ENCODE measurements at places on chromosomes 3 and 15.

DNA sequence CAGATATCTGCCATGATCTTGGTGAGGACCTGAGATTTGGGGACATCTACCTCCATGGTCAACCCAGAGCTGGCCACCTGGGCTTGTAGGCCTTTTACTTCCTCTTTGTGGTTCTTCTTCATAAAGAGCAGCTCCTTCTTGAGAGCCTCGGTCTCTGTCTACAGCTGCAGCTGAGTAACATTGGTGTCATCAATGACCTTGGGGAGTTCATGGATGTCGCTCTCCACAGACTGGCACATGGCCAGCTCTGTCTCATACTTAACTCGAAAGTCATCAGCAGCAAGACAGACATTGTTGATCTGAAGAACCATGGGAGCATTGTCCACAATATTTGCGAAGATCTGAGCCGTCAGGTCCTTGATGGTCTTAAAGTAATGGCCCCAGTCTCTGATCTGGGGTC, 15.7 kb upstream of the RASA2 start:
- no peak for DNase-seq

- DNase-seq, result no peak
Observed at GRCh38 chr3:73401059-73401458, 223.7 kb downstream of the PDZRN3 start.

DNA sequence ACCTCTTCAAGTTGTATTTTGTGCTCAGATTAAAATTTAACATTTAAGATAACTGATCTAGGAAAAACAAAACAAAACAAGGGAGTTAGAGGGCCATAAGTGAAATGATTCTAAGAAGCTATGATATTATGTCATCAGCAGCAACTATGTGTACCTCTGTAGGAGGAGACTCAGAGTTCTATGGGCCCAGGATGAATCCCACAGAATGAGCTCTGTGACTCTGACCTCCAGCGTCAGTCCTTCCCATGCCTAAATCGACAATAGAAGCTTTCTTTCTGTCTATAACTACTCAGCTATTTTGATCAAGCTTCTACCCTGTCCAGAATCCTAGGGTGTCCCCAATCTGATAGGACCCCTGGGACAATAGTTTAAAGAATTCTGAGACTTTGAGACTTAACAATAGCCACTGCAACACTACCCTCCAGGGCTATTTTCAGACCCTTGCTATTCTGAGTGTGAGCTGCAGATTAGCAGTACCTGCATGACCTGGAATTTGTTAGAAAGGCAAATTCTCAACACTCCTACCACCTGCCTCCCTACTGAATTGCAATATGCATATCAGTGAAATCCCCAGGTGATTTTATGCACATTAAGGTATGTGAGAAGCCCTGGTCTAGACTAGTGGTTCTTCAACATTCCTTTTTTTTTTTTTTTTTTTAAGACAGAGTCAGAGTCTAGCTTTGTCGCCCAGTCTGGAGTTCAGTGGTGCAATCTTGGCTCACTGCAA, 66.7 kb downstream of the ARHGAP31 start:
- DNase-seq, result no peak

- DNase-seq, result peak; percentile 20
Observed at GRCh38 chr15:78565951-78566774, 843 bp downstream of the CHRNA5 start.

- no peak for DNase-seq
Observed at GRCh38 chr3:94082391-94082937, 19.6 kb downstream of the NSUN3 start.

GRCh38 chr3:81291586-81291985, 469.9 kb downstream of the GBE1 start:
- DNase-seq, result no peak

DNA sequence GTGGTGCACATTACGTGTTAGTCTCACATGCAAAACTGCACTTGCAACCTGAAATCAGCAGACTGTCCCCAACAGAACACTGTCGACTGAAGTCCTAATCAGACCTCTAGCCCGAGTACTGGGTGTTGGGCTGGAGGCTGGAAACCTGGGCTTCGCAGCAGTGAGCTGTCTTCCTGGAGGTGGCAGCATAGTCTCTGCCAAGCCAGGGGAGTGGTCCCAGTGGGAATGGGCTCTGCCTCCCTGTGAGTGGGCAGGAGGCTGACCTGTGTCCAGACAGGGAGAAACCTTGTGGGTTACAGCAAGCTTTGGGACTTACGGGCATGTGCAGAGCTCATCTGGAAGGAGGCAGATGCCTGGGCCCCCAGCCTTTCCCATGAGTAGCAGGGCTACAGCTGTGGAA, 38.2 kb upstream of the MYZAP start:
- no peak for DNase-seq

DNA sequence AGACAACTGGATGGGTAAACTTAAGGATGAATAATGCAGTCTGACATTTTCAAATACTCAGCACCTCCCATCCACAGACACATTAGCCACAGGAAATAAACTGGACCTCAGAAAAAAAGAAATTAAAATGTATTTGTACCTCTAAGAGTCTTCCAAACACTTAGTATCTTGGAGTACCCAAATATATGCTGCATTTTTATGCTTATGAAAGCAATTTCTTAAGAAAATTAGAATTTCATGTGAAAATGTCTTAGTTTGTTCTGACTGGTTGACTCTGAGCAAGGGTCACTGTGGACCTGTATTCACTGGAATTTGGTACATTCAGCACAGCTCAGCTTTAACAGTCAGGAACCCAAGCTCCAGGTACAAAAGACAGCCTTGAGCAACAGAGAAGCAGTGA, 216.2 kb upstream of the UBE2E2 start:
- no peak for DNase-seq

GRCh38 chr3:118267588-118267987, 767.1 kb downstream of the IGSF11 start:
- DNase-seq, result no peak

DNA sequence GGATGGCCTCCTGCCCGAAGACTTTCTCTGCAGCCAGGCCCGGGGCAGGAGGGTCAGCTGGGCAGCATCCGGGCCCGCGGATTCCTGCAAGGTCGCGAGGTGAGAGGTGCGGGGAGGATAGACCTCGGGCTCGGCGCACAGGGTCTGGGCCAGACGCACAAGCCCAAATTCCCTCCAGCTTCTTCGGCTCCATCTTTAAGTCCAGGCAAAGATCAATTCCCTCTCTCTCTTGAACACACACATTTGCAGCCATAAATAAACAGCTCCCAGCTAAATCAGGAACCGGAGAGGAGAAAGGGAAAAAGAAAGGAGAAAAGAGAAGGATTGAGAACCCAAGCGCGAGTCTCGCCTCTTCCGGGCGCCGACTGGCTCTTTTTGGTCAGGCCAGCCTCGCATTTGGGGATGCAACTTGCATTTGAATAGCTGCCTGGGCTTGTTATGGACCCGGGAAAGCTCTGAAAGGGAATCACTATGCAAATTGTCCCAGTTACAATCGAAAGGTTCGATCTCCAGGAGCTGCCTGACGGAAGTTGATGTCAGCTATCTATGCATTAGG, 14.5 kb upstream of the ONECUT1 start:
- no peak for DNase-seq

GRCh38 chr3:181683563-181683962, 28.2 kb upstream of the SOX2 start:
- no peak for DNase-seq

DNA sequence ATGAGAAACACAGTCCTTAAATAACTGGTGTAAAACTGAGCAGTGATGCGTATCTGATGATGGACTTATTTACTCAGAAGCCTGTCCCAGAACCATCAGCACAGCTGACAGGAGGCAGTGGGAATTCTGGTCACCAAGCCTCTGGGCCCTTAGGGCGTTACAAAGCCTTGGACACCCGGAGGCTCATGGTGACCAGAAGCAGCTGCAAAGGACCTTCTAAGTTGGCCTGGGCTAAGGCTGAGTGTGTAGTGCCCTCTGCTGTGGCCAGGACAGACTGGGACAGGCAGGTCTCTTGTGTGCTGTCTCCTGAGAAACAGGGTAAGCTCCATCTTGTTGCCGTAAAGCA, 168.9 kb downstream of the ATP10A start:
- no peak for DNase-seq
